ENCODE measurements at places on chromosomes 16 and 17. TPM values are rescaled to one million over a fixed set of nuclear protein-coding genes. Genes with fewer than 3 reads are reported as not detected.

GRCh38 chr17:14768923-14769322 is 468.0 kb downstream of the HS3ST3B1 start:
- no peaks in the 10 kb centered on the region for H3K4me1 ChIP-seq
- no peak overlapping the region for H3K27ac ChIP-seq

Gene TP53TG3F
- not detected for total RNA-seq

- DNase-seq, result no peak
- no peak overlapping the region for H3K4me3 ChIP-seq
- H3K4me1 ChIP-seq, result peaks cover 6% of the 10 kb centered on the region
Observed at GRCh38 chr17:64192589-64192988, 62.6 kb upstream of the ERN1 start.

DNA sequence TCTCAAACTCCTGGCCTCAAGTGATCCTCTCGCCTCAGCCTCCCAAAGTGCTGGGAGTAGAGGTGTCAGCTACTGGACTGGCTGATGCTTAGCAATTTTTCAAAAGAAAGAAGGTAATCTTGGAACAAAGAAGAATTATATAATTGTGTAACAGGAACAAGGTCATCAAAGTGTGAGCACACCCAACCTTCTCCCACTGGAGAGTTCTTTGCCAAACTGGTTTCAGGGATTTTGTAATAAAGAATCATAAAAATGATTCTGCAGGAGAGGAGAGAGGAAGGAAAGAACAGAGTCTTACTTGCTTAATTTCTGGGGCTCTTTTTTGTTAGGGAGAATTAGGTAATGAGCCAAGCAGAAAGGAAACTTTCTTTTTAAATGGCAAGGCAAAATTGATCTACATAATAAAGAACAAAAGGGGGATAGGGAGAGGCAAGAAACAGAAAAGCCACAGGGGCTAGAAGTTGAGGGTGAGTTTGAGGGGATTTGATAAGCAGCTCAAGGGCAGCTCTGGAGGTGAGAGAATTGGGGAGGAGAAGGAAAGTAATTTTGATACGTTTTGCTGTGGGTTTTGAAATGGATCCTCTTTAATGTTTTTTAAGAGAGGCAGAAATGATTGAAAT is 21.3 kb downstream of the CHD9NB start:
- DNase-seq, result no peak
- H3K4me1 ChIP-seq, result peaks cover 4% of the 10 kb centered on the region
- H3K4me3 ChIP-seq, result no peak overlapping the region
- no peaks in the 10 kb centered on the region for H3K36me3 ChIP-seq
- H3K27ac ChIP-seq, result no peak overlapping the region

DNA sequence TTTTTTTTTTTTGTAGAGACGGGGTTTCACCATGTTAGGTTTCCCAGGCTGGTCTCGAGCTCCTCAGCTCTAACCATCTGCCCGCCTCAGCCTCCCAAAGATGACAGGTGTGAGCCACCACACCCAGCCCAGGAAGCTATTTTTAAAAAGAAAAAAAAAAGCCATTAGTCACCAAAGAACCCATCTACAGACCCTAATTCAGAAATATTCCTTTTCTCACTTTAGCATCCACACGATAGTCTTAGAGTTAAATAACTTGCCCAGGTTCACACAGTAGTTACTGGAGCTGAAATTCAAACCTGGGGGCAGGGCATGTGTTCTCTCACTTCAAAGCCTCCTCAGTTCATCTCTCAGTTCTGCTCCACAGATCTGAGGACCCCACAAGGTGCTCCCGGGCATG is 70.3 kb upstream of the NOL11 start:
- no peaks in the 10 kb centered on the region for H3K36me3 ChIP-seq
- peaks cover 9% of the 10 kb centered on the region for H3K4me1 ChIP-seq
- DNase-seq, result no peak
- no peaks in the 10 kb centered on the region for H3K27me3 ChIP-seq

DNA sequence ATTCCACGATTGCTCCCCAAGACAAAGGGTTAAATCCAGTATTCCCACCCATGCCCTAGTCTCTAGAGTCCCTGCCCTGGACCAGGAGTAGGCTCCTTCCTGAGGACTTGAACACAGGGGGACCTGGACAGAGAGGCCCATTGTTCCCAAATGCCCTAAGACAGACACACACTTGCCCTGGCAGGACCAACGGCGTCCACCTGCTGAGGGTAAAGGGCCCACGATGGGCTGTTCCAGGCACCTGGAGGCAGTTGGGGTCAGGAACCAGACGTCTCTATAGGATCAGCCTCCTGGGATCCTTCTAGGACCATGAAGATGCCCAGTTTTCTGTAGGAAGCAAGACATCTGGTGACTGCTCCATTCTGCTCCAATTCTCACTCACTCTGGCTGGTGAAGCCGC is 39.3 kb downstream of the TNFRSF13B start:
- no peak for DNase-seq
- no peak overlapping the region for H3K4me3 ChIP-seq
- H3K4me1 ChIP-seq, result no peaks in the 10 kb centered on the region
- no peaks in the 10 kb centered on the region for H3K36me3 ChIP-seq
- H3K27me3 ChIP-seq, result no peaks in the 10 kb centered on the region
- no peak overlapping the region for H3K27ac ChIP-seq

DNA sequence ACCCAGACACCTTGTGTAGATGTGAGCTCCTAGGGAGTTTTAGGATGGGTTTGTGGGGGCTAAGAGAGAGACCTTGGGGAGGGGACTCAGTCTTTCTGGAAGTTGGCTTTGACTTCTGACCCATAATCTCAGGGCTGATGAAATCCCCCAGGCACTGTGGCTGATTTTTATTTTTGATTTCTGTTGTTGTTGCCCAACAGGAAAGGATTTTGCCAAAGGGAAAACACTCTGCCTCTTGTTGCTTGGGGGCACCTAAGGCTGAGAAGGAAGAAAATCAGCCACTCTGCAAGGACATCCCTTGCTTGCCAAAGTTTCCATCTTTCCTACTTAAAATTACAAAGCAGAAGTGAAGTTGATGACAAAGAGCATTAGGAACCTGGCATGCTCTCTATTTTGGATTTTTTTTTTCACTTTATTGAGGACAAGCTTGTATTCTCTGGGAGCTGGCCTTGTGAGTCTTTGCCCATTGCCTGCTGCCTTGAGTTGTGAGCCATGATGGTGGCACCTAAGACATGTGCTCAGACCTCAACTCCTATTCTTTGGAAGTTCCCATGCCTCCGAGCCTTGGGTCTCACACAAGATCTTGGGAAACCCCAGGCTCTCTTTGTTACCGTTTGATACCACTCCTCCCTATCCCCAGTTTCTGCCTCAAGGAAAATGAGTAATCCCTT is 3.2 kb upstream of the C1QTNF1 start:
- peaks cover 58% of the 10 kb centered on the region for H3K4me1 ChIP-seq
- peak; percentile 5 for DNase-seq
- H3K27ac ChIP-seq, result peak overlapping the region; percentile 71

GRCh38 chr17:50527155-50527762 is 5.3 kb upstream of the EPN3 start:
- H3K4me1 ChIP-seq, result peaks cover 18% of the 10 kb centered on the region
- no peak overlapping the region for H3K4me3 ChIP-seq
- DNase-seq, result no peak
- H3K36me3 ChIP-seq, result no peaks in the 10 kb centered on the region

Gene PALB2
- total RNA-seq, result 4.4 TPM

Gene DNAI2
- total RNA-seq, result not detected

- H3K4me1 ChIP-seq, result peaks cover 18% of the 10 kb centered on the region
- no peak within 1 kb of the TSS for H3K4me3 ChIP-seq
- no peak for DNase-seq
- H3K36me3 ChIP-seq, result no peaks in the 10 kb centered on the region
Observed at GRCh38 chr17:19716108-19717030, at the start of gene SLC47A2. Gene SLC47A2, minus strand, starts transcription at chr17:19716584. Its CDS starts 29 bp downstream, at chr17:19716555.

Measured in body of pancreas (tissue), 4 donors.